ENCODE measurements at places on chromosomes 16 and 17.

DNA sequence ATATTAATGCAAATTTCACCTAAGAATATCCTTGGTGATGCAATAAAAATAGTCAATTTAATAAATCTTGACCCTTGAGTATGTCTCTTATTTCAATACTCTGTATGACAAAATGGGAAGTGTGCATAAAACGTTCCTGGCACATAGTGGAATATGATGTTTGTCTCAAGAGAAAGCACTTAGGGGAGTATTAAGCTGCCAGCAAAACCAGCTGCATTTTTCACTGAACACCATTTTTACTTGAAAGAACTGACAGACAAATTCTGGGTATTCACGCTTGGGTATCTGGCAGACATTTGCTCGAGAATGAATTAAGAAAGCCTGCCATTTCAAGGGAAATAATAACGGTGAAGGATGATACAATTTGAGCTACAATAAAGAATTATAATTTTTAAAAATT is 364.8 kb downstream of the SOX9 start:
- no peak for DNase-seq

DNA sequence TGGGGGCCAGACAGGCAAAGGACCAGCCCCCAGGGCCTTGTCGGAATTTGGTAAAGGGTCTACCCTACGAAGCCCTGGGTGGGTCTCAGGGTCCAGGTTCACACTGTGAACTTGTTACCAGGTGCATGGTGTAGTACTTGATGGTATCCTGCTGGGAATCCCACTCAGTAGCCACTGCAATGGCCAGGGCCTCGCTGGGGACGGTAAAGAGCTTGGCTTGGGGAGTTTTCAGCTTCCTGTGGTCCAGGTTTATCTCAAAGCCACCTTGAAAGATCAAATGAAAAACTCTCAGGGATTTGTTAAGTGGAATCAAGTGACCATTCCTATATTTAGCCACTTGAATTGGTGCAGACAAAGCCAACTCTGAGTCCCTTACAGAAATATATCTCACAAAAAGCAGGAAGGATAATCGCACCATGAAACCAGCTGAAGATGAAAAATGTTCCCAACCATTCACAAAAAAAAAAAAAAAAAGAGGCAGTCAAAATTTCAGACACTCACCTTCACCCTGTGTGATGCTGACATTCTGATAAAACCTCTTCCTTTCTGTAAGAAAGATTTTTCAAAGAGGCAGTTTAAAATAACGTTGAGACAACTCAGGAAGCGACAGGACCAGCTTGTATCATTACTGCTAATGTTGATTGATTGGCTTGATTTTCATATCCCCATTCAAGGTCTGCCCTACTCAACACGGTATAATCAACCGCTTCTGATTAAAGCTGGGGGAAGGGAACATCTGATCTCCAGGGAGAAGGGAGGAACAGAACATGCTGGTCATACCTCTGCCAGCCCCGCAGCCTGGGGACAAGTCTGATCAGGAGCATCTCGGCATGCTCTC is 10.6 kb downstream of the ATPAF2 start:
- DNase-seq = no peak

DNA sequence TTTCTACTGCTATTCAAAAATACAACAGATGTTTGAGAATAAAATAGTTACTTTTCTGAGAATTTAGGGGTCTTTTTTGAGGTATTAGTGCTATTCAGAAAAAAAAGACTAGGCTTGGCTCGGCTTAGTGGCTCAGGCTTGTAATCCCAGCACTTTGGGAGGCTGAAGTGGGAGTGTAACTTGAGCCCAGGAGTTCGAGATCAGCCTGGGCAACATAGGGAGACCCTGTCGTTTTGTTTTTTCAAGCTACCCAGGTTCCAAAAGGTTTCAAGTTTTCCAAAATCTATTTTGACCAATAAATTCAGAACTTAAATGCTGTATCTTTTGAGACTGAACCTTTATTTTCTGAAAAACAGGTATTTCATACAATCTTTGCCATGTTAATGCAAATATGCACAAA is 3.2 kb upstream of the ARL6IP1 start:
- DNase-seq = no peak

- no peak for DNase-seq
Measured at GRCh38 chr16:13727943-13728342, 192.0 kb upstream of the ERCC4 start.

- no peak for DNase-seq
Measured at GRCh38 chr17:1709403-1709951, 700 bp downstream of the TLCD2 start.

DNA sequence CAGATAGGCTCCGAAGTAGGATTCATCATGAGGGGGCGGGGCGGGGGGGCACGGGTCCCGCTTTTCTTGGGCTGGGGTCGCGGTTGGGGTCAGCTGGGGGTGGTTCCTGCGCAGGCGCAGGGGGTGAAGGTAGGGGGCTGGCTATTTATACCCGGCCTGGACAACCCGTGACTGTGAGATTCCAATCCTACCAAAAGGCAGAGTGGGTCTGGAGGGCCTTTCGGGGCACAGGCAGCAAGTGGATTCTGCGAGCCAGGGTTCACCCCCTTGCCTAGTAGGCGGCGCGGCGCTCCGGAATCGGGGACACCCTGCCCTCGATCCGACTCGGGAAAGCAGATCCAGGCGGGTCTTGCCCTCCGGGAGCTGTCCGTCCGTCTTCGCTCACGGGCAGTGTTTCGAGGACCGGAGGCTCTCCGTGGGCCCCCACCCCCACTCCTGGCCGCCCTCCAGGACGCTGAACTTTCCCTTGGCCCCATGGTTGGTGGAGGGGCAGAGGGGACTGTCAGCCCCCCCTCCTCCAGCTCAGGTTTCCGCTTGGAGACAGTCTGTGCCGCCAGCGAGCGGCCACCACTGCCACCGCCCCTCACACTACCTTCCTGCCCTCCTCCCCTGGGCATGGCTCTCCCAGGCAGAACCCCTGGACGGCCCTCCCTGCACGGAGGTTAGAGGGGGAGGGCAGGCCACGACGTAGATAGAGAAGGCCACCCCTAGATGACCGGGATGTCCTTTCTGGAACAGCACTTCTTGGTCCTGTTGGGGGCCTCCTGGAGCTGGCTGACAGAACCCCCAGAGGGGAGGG is 634 bp downstream of the SLC2A4 start:
- no peak for DNase-seq

GRCh38 chr16:577796-578195 is 8.0 kb downstream of the PIGQ start:
- DNase-seq = no peak

DNA sequence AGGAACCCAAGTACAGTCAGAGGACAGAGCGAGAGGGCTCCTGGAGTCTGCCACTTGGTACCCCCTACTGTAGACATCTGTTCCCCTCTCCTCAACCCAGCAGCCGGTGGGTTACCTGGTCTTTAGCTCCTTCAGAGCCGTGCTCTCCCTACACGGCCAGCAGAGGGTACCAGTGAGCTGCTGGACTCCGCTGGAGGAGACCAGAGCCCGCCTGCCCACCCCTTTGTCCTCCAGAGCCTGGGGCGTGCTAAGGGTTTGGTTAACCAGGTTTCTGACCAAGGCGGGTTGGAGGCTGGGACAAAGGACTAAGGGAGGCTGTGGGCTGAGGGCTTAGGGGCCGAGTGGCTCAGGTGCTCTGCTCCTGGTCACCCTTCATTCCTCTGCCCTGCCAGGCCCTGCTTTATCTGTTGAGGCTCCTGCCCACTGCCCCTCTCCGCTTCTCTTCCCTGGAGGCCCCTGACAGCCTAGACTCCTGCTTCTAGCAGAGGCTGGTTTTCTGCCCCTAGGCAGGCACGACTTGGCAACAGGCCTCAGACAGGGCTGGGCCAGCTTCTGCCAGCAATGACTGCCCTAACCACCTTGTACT is 2.7 kb upstream of the HSD11B2 start:
- peak; percentile 18 for DNase-seq

GRCh38 chr17:81354954-81355347 is 40.3 kb upstream of the BAHCC1 start:
- no peak for DNase-seq

DNA sequence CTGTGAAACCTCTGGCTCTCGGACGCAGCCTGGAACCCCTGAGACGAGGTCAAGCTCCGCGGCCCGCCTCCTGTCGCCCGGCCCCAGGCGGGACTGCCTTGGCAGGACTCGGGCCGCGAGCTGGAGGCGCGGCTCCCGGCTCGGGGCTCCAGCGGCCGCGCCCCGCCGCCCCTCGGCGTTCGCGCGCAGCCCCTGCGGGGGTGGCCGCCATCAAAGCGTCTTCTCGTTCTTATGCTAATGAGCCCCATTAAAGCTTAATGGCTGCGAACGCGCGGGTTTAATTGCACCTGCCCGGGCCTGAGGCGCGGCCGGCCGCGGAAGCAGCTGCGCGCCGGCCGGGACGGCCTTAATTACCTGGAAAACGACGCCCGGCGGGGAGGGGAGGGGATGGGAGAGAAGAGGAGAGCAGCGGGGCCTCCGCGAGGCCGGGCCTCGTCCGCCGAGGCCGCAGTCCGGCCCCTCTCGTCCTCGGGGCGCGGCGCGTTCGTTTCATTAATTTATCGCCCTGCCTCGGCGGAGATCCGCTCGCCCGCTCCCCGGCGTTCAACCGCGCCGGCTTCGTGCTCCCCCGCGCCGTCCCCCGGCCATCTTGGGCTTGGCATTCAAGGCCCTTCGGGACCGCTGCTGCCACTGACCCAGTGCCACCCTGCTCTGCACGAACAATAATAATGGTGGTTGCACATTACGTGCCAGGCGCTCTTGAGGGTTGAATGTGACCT is 19.2 kb downstream of the RAI1 start:
- no peak for DNase-seq

DNA sequence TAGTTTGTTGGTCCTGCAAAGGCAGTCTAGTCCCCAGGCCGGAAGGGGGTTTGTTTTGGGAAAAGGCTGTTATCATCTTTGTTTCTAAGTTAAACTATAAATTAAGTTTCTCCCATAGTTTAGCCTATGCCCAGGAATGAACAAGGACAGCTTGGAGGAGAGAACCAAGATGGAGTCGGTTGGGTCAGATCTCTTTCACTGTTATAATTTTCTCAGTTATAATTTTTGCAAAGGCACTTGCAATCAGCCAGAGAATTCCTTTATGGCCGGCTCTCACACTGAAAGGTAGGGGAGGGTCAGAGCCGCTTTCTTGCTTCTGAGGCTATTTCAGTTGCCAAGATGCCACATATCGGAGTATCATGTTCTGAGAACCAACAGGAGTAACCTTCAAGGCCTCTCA is 59.2 kb upstream of the ATF7IP2 start:
- DNase-seq = no peak

DNA sequence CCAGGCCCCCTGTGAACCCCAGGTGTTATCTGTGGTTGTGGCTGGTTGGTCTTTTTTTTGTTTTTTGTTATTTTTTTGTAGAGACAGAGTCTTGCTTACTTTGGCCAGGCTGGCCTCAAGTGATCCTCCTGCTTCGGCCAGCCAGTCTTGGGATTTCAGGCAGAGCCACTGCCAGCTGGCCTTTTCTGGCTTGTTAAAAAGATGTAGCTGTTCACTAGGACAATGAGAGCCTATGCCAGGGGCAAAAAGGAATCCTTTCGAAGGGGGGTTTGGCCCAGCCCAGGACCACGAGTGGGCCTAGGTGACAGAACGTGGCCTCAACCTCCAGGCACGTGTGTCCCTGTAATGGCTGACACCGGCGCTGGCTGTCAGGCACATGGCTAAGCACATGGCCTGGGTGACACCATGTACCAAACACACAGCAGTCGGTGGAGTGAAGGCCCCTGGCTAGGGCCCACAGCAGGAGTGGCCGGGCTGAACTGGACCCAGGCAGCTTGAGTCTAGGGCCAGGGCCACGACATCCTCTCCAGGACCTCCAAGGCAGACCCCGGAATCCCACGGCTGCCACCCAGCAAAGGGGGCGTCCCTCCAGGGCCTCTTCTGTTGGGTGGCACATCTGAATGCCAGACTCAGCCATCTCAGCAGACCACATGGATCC is 6.9 kb upstream of the SLC38A8 start:
- no peak for DNase-seq

DNA sequence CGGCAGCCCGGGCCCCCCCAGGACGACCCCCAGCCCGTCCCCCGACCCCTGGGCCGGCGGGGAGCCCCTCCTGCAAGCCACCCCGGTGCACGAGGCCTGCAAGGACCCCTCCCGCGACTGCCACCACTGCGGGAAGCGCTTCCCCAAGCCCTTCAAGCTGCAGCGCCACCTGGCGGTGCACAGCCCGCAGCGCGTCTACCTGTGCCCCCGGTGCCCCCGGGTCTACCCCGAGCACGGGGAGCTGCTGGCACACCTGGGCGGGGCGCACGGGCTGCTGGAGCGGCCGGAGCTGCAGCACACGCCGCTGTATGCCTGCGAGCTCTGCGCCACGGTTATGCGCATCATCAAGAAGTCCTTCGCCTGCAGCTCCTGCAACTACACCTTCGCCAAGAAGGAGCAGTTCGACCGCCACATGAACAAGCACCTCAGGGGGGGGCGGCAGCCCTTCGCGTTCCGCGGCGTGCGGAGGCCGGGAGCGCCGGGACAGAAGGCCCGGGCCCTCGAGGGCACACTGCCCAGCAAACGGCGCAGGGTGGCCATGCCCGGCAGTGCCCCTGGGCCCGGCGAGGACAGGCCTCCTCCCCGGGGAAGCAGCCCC is 15.6 kb upstream of the ZFPM1 start:
- peak; percentile 52 for DNase-seq

DNA sequence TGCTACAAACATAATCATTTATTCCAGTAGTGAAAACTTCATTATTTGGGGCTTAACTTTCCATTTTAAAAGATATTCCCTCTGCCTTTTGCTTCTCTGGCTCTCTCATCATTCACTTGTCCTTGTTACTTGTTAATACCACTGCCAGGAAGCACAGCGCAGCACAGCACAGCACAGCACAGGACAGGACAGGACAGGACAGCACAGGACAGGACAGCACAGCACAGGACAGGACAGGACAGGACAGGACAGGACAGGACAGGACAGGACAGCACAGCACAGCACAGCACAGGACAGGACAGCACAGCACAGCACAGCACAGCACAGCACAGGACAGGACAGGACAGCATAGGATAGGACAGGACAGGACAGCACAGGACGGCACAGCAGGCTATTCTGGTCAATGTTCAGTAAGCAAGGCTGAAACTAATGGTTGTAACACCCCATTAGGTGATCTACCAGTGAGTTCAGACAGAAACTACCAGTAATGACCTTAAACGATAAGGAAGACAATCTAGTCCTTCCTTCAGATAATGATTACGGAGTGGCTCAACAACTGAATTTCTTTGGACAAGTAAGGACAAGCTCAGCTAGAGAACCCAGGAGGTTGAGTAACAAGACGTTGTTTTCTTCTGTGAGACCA is 31.9 kb downstream of the COG1 start:
- DNase-seq = no peak

DNA sequence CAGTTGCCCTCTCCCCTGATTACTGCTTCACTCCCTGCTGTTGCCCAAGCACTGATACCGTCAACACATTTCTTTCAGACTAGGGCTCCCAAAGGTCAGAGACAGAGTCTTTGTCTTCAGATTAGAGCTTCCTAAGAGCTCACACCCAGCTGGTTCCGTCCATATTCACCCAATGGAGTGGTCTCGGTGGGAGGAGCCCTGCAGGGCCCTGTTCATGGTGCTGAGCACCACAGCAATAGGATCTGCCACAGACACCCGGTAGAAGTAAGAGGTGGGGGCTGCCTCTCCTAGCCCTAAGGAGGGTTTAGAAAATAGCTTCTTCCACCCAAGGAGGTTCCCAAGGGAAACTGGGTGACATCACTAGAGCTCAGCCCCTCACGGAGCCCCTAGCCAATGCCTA is 128.3 kb downstream of the CCDC144A start:
- DNase-seq = no peak

GRCh38 chr16:11143372-11144035 is 112.5 kb downstream of the SOCS1 start:
- DNase-seq = no peak

All from activated CD4-positive, CD25-positive, alpha-beta regulatory T cell treated with anti-CD3 and anti-CD28 coated beads, Interleukin-2, amount 50 U/mL, for 16 hours (primary cell).